NCI-H2081 treated with DMSO at 0.1 percent for 48 hours (cell line): ENCODE measurements at places on chromosomes 16 and 17.
A peak's percentile ranks its signal among the peaks of the same experiment; 100 is the strongest.

GRCh38 chr17:38322156-38322779 is 21.5 kb downstream of the GPR179 start:
- no peak for DNase-seq

GRCh38 chr17:65711671-65712276 is 150.3 kb upstream of the AXIN2 start:
- no peak for DNase-seq

DNA sequence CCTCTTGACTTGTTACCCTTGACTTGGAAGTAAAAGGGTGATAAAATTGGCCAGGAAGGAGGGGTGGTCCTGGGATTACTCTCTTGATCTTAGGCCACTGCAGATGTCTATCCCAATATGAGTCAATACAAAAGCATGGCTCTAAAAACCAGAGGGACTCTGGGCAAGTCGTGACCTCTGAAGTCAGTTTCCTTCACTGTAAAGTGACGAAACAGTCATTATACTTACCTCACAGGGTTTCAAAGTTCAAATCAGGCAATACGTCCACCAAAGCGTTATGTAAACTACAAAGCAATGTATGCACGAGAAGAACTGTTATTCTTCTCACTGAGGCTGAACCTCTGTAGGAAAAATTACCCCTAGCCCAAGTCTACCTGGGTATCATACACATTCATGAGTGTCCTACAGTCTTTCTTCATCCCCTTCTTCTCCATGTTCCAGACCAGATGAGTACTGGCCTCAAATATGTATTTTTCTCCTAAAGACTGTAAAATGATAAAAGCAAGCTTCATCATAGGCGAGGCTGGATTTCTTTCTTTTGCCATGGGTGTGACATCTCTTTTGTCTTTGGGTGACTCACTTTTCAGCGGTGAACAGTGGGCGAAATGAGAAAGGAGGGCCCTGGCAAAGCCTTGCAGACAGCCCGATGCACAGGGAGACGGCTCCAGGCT is 34.5 kb upstream of the CLEC18B start:
- no peak for DNase-seq

- DNase-seq, result peak; percentile 98
Observed at GRCh38 chr17:57810721-57811637, 38.9 kb downstream of the MRPS23 start.

GRCh38 chr17:67482764-67483163 is 105.7 kb downstream of the PITPNC1 start:
- DNase-seq, result no peak

DNA sequence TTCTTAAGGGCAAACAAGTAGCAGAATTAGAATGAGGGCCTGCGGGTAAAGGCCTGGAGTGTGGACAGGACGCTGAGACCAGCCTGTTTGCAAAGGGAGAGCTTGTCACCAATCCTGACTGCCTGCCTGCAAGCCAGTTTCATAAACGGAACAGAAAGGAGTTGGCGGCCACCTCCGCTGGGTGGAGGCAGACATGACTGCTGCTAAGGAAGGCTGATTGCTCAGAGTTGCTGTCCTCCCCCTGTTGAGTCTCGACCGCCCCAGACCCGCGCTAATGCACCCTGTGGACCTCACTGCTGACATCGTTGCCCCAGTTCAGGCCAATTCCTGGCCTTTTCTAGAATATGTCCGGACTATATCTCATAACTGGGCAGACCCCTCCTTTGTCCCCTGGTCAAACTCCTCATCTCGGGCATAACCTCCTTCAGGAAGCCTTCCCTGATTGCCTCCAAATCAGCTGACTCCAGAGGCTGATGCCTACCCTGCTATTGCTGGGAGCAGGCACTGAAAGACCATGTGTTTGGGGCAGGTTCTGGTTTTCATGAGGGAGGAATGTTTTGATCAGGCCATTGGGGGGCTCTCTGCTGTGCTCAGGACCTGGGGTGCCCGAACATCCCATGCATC is 153.0 kb upstream of the CIBAR2 start:
- DNase-seq, result no peak

DNA sequence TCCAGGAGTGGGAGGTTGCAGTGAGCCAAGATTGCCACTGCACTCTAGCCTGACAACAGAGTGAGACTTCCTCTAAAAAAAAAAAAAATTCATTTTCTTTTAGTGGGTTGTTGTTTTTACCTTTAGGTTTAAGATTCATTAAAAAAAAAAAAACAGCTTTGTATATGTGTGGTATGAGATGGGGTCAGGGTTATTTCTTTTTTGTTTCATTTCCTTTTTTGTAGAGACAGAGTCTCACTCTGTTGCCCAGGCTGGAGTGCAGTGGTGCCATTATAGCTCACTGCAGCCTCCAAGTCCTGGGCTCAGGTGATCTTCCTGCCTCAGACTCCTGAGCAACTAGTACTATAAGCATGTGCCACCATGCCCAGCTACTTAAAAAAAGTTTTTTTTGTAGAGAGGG is 47.0 kb downstream of the BCAS3 start:
- no peak for DNase-seq
